Central memory CD8-positive, alpha-beta T cell (primary cell): ENCODE measurements at places on chromosomes 4 and X.

DNA sequence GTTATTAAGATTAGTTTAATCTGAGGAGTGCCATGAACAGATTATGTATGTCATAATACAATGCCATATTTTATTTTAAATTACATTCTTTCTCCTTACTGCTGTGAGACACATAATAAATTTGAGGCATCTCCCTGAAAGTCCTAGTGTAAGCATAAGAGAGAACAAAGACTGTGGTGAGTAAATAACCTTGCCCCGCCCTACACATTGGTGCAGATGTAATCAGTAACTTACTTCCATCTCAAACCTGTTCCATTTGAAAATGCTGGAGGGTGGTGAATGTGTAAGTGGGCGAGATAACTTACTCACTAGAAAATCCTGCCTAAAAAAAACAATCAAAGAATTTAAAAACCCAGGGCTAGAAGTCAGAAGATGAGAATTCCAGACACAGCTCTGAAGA is 338.1 kb upstream of the SLIT2 start:
- no peak overlapping the region for H3K27ac ChIP-seq
- no peak for DNase-seq
- H3K36me3 ChIP-seq: no peaks in the 10 kb centered on the region
- no peaks in the 10 kb centered on the region for H3K4me1 ChIP-seq

- peaks cover 2% of the 10 kb centered on the region for H3K36me3 ChIP-seq
- H3K4me3 ChIP-seq: no peak overlapping the region
- H3K4me1 ChIP-seq: peaks cover 4% of the 10 kb centered on the region
- DNase-seq: no peak
- H3K27me3 ChIP-seq: no peaks in the 10 kb centered on the region
Observed at GRCh38 chrX:54994668-54995351, 822 bp upstream of the PFKFB1 start.

GRCh38 chr4:78553529-78554060 is 2.0 kb downstream of the ANXA3 start:
- DNase-seq: no peak
- no peak overlapping the region for H3K27ac ChIP-seq
- H3K4me1 ChIP-seq: peaks cover 6% of the 10 kb centered on the region

- no peaks in the 10 kb centered on the region for H3K4me1 ChIP-seq
- H3K4me3 ChIP-seq: peak overlapping the region; percentile 67
- no peak overlapping the region for H3K27ac ChIP-seq
- H3K27me3 ChIP-seq: no peaks in the 10 kb centered on the region
Observed at GRCh38 chrX:47523713-47524166, 37.3 kb upstream of the ARAF start.

- H3K4me3 ChIP-seq: no peak overlapping the region
- H3K27me3 ChIP-seq: no peaks in the 10 kb centered on the region
- H3K27ac ChIP-seq: no peak overlapping the region
- H3K36me3 ChIP-seq: peaks cover 2% of the 10 kb centered on the region
- DNase-seq: no peak
Observed at GRCh38 chr4:167452922-167453430, 218.7 kb upstream of the SPOCK3 start.

DNA sequence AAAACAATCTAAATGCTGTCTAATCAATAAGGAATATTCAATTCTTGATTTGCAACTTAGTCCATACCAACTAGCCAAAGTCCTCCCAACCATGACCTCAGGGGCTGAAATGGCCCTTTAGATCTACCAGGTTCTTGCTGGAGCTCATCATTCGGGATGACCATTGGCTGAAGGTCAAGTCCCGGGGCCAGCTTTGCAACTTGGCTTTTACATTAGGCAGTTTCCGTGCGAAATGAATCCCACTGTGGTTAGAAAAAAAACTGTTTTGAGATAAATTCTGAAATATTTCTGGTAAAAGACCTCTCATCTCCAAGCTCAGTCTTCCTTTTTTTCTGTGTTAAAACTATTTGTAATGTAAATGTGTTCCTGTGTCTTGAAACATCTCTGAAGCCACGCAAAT is 178.6 kb downstream of the TENM3 start:
- no peaks in the 10 kb centered on the region for H3K4me1 ChIP-seq
- DNase-seq: no peak
- no peak overlapping the region for H3K27ac ChIP-seq
- no peaks in the 10 kb centered on the region for H3K36me3 ChIP-seq

- H3K36me3 ChIP-seq: no peaks in the 10 kb centered on the region
- H3K4me3 ChIP-seq: no peak overlapping the region
- H3K27me3 ChIP-seq: no peaks in the 10 kb centered on the region
- no peak for DNase-seq
Observed at GRCh38 chr4:69099910-69100309, 3.6 kb downstream of the UGT2B7 start.

GRCh38 chr4:20367446-20367845 is 115.7 kb downstream of the SLIT2 start:
- no peaks in the 10 kb centered on the region for H3K27me3 ChIP-seq
- no peaks in the 10 kb centered on the region for H3K36me3 ChIP-seq
- no peak overlapping the region for H3K4me3 ChIP-seq
- no peak for DNase-seq

DNA sequence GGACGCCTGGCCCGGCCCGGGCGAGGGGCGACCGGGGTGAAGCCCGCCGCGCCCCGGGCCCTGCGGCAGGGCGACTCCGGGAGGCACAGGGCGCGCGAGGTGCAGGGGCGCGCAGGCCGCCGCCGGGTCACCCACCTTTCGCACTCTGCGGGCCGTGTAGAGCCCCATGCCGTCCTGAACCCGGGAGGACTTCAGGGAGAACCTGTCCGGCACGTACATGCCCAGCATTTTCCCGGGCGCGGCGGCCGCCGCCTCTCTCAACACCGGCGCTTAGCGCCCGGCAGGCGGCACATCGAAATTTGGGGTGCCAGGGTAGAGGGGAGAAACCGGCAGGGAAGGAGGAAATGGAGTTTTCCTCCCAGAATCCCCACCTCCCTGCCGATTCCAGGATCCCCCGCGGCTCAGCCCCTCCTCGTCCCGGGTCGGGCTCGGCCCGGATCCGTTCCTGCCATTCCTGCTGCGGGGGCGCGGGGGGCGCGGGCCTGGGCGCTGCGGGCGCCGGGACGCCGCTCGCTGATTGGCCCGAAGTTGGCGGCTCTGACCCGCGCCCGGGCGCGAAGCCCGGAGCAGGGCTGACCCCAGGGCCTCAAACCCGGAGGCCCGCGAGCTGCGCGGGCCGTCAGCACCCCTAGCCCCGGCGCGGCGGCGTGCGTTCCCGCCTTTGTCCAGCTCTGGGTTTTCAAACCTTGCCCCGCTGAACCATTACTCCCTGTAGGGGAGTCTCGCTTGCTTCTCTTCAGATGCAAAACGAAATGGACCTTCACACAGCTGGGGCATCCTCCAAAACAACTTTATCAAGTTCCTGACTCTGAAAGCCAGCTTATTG is at the start of gene PRDM5:
PRDM5 (minus strand) TSS at position 346 of the 826 bp plus-strand sequence; CDS start at position 228, 118 bp downstream.
- H3K27me3 ChIP-seq: peaks cover 9% of the 10 kb centered on the region
- H3K27ac ChIP-seq: peak within 1 kb of the TSS; percentile 91
- peaks cover 5% of the 10 kb centered on the region for H3K36me3 ChIP-seq
- DNase-seq: peak; percentile 13
- H3K4me1 ChIP-seq: peaks cover 9% of the 10 kb centered on the region

DNA sequence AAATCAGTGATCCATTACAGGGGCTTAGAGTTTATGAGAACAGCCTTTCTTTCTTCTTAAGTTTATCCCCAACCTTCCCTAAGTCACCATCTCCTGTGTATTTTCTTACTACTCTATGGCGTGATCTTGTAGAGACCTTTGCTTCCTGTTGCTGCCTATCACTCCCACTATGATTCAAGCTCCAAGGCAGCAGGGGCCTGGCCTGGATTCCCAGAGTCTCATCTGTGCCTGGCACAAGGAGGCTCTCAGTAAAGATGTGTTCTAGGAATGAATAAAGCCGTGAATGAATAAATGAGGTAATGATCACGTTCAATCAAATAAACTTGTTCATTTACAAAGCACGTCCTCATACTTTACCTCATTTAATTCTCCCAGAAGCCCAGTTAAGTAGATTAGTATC is 45.4 kb downstream of the CC2D2A start:
- no peak overlapping the region for H3K4me3 ChIP-seq
- DNase-seq: no peak
- H3K27me3 ChIP-seq: no peaks in the 10 kb centered on the region
- H3K36me3 ChIP-seq: peaks cover 3% of the 10 kb centered on the region
- H3K4me1 ChIP-seq: no peaks in the 10 kb centered on the region
- H3K27ac ChIP-seq: no peak overlapping the region

GRCh38 chr4:121720109-121720508 is 23.3 kb upstream of the ANXA5 start:
- no peaks in the 10 kb centered on the region for H3K4me1 ChIP-seq
- H3K4me3 ChIP-seq: no peak overlapping the region
- no peaks in the 10 kb centered on the region for H3K36me3 ChIP-seq
- peaks cover 19% of the 10 kb centered on the region for H3K27me3 ChIP-seq
- no peak for DNase-seq

DNA sequence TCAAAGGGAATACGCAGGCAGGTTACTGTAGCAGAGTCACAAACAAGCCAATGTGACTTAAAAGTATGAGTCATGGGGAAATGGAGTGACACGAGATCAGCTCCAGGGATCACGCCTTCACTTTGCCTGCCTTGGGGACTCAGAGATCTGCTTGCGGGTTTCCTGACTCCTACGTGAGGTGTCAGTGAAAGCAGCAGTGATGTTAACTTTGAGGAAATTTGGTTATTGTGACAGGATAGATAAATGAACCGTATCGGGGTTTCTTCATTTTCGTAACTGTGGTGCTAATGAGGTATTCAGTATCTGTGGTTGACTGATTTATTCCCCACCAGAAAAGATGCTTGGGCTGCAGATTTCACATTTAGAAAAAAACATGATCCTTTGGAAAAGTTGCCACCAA is 383.3 kb upstream of the ZFP42 start:
- H3K4me1 ChIP-seq: no peaks in the 10 kb centered on the region
- no peak overlapping the region for H3K27ac ChIP-seq
- no peak for DNase-seq
- H3K36me3 ChIP-seq: no peaks in the 10 kb centered on the region

DNA sequence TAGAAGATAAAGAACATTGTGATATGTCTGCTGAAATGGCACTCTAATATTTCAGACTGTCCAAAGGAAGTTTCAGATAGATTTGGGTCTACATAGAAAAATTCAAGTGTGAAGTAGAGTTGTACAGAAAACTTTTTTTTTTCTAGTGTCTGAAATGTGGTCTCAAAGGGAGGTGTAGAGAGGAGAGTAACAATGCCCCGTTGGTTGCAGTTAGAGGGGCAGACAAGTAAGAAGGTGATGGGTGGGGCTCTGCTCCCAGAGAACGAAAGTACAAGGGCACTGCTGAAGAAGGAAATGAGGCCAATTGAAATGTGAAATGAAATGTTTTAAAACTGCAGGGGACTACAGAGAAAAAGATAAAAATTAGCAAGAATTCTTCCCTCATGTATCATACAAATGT is 177.8 kb downstream of the BANK1 start:
- no peak overlapping the region for H3K4me3 ChIP-seq
- H3K27me3 ChIP-seq: no peaks in the 10 kb centered on the region
- no peaks in the 10 kb centered on the region for H3K4me1 ChIP-seq
- H3K27ac ChIP-seq: no peak overlapping the region

- H3K27me3 ChIP-seq: peaks cover 47% of the 10 kb centered on the region
- no peak overlapping the region for H3K27ac ChIP-seq
- no peak for DNase-seq
Observed at GRCh38 chr4:174120446-174121295, 162.8 kb downstream of the FBXO8 start.

GRCh38 chrX:153703036-153703370 is 15.3 kb downstream of the SLC6A8 start:
- no peak overlapping the region for H3K4me3 ChIP-seq
- no peak for DNase-seq
- H3K27ac ChIP-seq: no peak overlapping the region
- H3K4me1 ChIP-seq: peaks cover 7% of the 10 kb centered on the region

GRCh38 chrX:15336023-15336413 is 695 bp upstream of the PIGA start:
- peak; percentile 13 for DNase-seq
- peaks cover 10% of the 10 kb centered on the region for H3K36me3 ChIP-seq

- H3K4me1 ChIP-seq: no peaks in the 10 kb centered on the region
- peaks cover 10% of the 10 kb centered on the region for H3K27me3 ChIP-seq
- DNase-seq: no peak
- no peaks in the 10 kb centered on the region for H3K36me3 ChIP-seq
- H3K4me3 ChIP-seq: no peak overlapping the region
- no peak overlapping the region for H3K27ac ChIP-seq
Observed at GRCh38 chr4:72558655-72559054, 10.4 kb downstream of the ADAMTS3 start.

- no peak overlapping the region for H3K4me3 ChIP-seq
- no peaks in the 10 kb centered on the region for H3K27me3 ChIP-seq
- H3K27ac ChIP-seq: no peak overlapping the region
Observed at GRCh38 chr4:4499438-4500123, 42.3 kb downstream of the STX18 start.

- no peaks in the 10 kb centered on the region for H3K36me3 ChIP-seq
- no peak overlapping the region for H3K4me3 ChIP-seq
- DNase-seq: no peak
- no peak overlapping the region for H3K27ac ChIP-seq
- H3K4me1 ChIP-seq: no peaks in the 10 kb centered on the region
- H3K27me3 ChIP-seq: no peaks in the 10 kb centered on the region
Observed at GRCh38 chr4:132344924-132345828, 803.9 kb upstream of the PCDH10 start.

GRCh38 chrX:65574356-65574755 is 39.8 kb upstream of the LAS1L start:
- H3K36me3 ChIP-seq: no peaks in the 10 kb centered on the region
- no peak overlapping the region for H3K27ac ChIP-seq
- H3K27me3 ChIP-seq: no peaks in the 10 kb centered on the region
- no peak overlapping the region for H3K4me3 ChIP-seq
- DNase-seq: no peak

- DNase-seq: no peak
- H3K4me1 ChIP-seq: no peaks in the 10 kb centered on the region
- no peaks in the 10 kb centered on the region for H3K27me3 ChIP-seq
- H3K27ac ChIP-seq: no peak overlapping the region
- H3K36me3 ChIP-seq: no peaks in the 10 kb centered on the region
- no peak overlapping the region for H3K4me3 ChIP-seq
Observed at GRCh38 chr4:95531141-95531540, 17.6 kb downstream of the UNC5C start.

DNA sequence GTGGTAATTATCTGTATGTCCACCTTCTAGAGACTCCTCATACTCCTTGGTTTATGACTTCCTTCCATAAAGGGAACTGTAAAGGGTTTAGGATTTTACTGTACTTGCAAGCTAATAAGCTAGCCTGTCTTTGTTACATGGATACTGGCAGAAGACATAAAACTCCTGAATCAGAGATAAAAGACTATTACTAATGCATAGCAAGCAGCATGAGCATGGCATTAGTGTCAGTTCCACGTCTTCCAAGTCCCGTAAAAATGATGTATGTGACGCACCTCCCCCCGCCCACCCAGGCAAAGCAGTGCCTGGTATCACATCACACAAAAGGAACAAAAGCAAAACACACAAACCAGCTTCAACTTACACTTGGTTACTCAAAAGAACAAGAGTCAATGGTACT is 71.0 kb downstream of the SLC10A6 start:
- H3K27ac ChIP-seq: no peak overlapping the region
- peaks cover 10% of the 10 kb centered on the region for H3K27me3 ChIP-seq
- H3K36me3 ChIP-seq: no peaks in the 10 kb centered on the region
- DNase-seq: no peak
